ENCODE measurements at places on chromosomes 1 and 21.

DNA sequence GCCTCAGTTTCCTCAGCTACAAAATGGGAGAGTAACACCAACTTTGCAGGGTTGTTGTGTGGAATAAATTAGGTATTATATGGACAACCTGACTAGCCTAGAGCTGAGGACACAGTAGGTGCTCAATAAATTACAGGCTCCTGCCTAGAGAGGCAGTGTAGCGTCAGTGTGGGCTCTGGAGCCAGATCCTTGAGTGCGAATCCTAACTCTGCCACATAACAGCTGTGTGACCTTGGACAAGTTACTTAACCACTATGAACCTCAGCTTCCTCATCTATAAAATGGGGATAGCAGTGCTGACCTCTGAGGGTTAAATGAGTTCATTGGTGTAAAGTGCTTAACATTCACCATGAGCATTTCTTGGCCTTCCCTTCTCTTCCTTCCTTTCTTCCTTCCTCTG, 33.1 kb downstream of the RAP1GAP start:
- no peak for DNase-seq

- peak; percentile 51 for DNase-seq
Observed at GRCh38 chr1:59699227-59699847, 115.4 kb upstream of the HOOK1 start.

- no peak for DNase-seq
Observed at GRCh38 chr1:168261390-168261789, 19.3 kb upstream of the TBX19 start.

DNA sequence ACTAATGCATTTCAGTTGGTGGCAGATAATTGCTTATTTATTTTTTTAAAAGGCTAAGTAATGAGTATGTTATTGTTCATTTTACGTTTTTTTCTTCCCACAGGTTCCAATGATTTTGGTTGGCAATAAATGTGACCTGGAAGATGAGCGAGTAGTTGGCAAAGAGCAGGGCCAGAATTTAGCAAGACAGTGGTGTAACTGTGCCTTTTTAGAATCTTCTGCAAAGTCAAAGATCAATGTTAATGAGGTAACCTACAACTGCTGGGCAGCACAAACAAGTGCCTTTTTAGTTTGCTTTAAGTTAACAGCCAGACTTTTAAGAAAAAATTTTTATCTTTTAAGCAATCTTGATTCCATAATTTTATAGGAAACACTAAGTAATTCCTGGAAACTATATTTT, 35.0 kb downstream of the INKA2 start:
- no peak for DNase-seq

DNA sequence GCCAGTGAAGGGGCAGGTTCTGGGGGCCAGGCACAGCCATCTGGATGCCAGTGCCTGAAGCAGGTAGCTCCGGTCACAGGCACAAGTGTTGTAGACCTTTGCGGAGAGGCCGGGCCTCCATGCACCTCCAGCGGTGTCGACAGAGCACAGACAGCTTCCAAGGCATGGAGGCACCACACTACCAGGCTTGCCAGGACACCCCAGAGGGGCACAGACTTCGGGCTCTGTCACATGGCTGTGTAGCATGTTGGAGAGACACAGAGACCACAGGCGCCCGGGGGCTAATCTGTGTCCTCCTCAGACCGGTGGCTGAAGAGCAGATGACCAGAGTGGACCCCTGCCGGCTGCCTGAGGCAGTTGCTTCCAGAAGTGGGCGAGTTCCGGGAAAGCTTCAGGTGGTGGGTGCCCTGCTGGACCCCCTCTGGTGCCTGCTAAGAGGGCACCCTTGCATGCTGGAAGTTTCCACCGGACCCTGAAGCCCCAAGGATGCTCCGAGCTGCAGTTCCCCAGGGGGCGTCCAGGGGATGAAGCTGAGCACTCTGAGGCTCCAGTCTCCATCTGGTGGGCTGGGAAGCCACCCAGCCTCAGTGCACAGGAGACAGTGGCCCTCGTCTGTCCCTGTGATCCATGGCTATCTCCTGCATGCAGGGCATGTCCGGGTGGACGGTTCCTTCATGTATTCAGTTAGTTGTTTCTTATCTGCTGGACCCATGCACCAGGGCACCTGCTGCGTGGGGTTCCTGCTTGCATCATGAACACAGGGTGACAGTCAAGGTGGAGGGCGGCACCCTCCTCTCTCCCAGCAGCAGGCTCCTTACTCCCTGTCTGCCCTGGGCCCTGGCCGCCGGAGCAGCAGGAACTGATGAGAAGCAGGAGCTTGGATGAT, 82.4 kb downstream of the OBSCN start:
- DNase-seq = peak; percentile 35

GRCh38 chr1:230266456-230266855, 159.7 kb downstream of the PGBD5 start:
- no peak for DNase-seq

DNA sequence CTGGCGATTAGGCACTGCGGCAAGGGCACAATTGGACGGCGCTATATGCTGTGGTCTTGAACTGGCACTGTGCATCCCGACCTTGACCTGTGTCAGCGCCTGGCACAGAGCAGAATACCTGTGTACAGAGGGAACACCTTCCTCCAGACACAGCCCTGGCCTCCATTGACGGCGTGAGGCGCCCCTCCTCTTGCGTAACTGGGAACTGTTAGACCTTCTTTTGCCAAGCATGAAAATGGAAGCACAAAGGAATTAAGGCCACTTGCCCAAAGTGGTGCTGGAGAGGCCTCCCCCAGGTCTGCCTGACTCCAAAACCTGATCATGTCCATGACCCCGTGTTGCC, 6.8 kb upstream of the AGTRAP start:
- no peak for DNase-seq

GRCh38 chr1:101308935-101309333, 72.1 kb downstream of the S1PR1 start:
- DNase-seq = no peak
